ENCODE measurements at places on chromosomes 7 and 10. TPM values are rescaled to one million over a fixed set of nuclear protein-coding genes. Genes with fewer than 3 reads are reported as not detected.

Gene ADAM22
- 1.2 TPM for total RNA-seq

Gene SPDYE8
- total RNA-seq, result not detected

Gene NUTM2A
- 0.80 TPM for total RNA-seq

Gene CPA4
- total RNA-seq, result not detected

Gene OIT3
- total RNA-seq, result not detected

Gene SUN3
- not detected for total RNA-seq
